ENCODE measurements at places on chromosomes 7 and 10.

- DNase-seq = no peak
Measured at GRCh38 chr10:89526358-89526757, 9.0 kb downstream of the SLC16A12 start.

GRCh38 chr7:92133133-92133736, 1.0 kb downstream of the CYP51A1 start:
- no peak for DNase-seq

- DNase-seq = no peak
Measured at GRCh38 chr7:154789404-154789803, 213.5 kb downstream of the PAXIP1 start.

GRCh38 chr10:70759781-70760180, 25.4 kb downstream of the TBATA start:
- DNase-seq = no peak

- DNase-seq = no peak
Measured at GRCh38 chr10:109920016-109920415, 3.3 kb downstream of the XPNPEP1 start.

DNA sequence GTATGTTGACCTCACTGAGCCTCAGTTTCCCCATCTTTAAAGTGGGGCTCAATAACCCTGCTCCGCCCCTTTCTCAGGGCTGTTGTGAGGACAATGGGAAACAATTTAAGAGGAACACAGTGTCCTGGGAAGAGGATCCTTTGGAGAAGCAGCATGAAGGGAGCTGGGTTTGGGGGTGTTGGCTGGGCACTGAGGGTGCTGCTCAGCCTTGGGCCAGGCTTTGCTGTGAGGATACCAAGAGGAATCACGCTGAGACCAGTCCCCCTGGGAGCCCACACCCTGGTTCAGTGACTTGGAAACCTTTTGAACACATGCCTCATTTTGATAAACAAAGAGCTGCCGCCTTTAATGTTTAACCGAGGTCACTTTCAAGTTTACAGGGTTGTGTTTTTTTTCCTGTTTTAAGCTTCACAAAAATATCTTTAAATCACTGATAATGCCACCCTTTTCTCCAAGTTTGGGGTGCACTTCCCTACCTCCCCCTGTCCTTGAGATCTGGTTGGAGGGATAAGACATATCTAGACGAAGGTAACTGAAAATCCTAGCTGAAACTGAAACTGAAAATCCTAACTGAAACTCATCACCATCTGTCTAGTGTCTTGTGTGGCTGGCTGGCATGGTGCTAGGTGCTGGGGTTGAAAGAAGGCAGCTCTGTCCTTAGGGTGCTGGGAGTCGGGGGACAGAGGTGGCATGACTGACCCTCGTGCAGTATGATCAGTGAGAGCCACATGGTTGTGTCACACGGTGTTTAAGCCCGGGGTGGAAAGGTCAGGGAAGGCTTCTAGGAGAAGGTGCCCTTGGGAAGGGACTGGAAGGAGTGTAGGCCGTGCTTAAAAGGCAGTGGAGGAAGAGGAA, 27.7 kb downstream of the ZNF775 start:
- no peak for DNase-seq

DNA sequence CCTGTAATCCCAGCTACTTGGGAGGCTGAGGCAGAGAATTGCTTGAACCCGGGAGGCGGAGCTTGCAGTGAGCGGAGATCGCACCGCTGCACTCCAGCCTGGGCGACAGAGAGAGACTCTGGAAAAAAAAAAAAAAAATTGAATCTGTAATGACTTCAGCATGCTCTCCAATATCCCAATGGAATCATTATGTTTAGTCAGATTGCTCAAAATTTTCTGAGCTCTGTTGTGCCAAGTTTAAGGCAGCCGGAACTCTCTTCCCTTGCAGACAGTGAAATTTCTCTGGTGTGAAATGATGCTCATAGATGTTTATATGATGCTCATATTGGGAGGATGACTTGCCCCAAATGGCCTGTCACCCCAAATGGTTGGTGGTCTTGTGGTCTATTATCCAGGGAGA, 180.9 kb downstream of the CTTNBP2 start:
- no peak for DNase-seq

DNA sequence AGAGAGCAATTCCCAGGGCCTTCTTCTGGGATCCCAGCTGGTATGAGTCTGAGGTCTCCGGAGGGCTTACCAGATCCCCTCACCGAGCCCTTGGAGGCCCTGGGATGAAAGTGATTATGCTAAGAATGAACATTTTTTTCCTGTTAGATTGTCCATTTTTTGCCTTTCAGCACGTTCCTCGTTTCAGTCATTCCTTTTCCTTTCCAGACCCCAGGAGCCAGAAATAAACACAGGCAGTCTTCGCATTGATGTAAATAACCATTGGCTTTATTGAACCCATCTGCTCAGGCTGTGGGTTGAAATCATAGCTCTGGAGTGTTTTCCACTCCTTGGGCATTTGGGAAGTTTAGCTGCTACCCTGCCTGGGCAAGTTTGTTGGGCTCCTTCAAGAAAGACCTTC, 320.9 kb upstream of the AUTS2 start:
- DNase-seq = no peak

DNA sequence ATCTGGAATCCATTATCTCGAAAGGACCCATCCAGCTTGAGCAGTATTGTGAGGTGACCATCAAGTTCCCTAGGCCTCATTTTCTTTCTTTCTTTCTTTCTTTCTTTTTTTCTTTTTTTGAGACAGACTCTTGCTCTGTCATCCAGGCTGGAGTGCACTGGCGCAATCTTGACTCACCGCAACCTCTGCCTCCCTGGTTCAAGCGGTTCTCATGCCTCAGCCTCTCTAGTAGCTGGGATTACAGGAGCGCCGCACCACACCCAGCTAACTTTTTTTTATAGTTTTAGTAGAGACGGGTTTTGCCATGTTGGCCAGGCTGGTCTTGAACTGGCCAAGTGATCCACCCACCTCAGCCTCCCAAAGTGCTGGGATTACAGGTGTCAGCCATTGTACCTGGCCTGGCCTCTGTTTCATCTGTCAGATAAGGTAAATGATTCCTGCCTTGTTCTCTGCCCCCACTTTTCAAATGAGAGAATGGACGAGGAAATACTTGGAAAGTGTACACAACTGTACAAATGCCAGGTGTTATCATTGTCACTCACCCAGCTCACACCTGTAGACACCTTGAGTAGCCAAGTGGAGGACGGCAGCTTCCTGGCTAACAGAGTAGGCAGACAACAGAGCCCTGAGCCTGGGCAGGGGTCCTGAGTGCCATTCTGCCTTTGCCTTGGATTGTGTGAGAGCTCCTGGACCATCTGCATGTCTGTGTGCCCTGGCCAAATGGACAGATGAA, 54.1 kb downstream of the HK1 start:
- DNase-seq = no peak

DNA sequence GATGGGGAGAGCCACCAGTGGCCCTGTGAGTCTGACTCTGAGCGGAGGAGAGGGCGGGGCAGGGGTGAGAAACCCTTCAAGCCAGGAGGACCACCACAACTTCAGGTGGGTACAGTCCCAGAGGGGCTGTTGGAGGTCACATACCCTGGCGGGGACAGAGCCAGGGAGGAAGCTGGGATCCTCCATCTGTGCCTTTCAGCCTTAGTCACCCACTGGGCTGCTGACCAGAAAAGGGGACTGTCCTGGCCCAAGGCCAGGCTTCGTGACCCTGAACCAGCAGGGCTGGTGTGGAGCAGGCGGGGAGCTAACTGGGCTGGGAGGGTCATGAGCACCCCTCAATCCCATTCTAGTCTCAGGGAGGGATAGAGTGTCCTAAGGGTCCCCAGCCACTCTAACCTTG, 1.5 kb upstream of the CALHM3 start:
- DNase-seq = no peak

Measured in NCI-H2081 treated with DMSO at 0.1 percent for 48 hours (cell line).